Gastroesophageal sphincter (tissue), 4 donors: ENCODE measurements at places on chromosomes 2 and 18.

DNA sequence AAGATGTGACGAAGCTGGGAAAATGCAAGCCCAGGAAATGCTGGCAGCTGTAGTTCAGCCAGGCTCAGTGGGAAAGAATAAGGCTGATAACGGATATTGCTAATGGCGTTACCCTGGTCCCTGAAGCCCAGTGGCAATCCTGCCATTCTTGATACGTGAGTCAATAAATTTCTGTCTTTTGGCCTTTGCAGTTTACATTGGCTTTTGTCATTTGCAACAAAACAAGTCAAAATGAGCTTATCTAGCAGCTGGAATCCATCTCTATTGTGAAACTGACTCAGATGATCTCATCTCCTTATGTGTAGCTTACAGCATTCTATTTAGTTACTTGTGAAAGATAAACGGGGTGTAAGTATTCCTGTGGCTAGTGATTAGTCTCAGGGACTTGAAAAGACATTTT lies 43.8 kb downstream of the ARL6IP6 start:
- H3K27me3 ChIP-seq = no peaks in the 10 kb centered on the region
- no peaks in the 10 kb centered on the region for H3K4me1 ChIP-seq
- H3K4me3 ChIP-seq = no peak overlapping the region
- no peak overlapping the region for H3K27ac ChIP-seq
- peak; percentile 84 for ATAC-seq

- no peaks in the 10 kb centered on the region for H3K4me1 ChIP-seq
- ATAC-seq = no peak
- no peaks in the 10 kb centered on the region for H3K27me3 ChIP-seq
- H3K27ac ChIP-seq = no peak overlapping the region
- H3K4me3 ChIP-seq = no peak overlapping the region
Measured at GRCh38 chr2:178834086-178834485, 26.9 kb upstream of the TTN start.

DNA sequence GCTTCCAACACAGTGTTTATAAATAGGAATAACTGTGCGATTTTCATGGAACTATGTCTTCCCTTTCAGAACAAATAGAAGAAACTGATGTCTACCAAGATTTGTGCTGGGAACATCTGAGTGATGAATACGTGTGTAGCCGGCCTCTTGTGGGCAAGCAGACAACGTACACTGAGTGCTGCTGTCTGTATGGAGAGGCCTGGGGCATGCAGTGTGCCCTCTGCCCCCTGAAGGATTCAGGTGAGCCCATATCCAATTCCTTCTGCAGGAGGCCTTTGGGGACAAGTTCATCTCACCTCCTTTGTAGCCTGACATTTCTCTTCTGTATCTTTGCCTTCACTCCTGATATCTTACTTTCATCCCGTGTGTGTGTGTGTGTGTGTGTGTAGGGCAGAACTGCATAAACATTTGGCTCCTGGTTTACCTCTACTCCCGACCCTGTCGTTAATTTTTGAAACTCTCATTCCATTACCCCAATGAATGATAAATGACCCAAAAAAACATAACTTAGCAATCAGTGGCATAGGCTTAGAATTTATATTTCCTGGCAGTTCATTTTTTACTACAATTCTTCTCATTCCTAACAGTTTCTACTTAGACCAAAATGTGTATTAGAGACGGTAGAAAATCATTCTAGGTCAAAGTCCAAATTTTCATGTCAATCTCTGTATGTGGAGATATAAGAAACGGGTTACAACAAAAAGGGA lies 111.0 kb upstream of the RASGRP3 start:
- peaks cover 9% of the 10 kb centered on the region for H3K36me3 ChIP-seq
- H3K27me3 ChIP-seq = no peaks in the 10 kb centered on the region
- ATAC-seq = peak; percentile 16
- H3K27ac ChIP-seq = peak overlapping the region; percentile 84
- peaks cover 73% of the 10 kb centered on the region for H3K4me1 ChIP-seq

DNA sequence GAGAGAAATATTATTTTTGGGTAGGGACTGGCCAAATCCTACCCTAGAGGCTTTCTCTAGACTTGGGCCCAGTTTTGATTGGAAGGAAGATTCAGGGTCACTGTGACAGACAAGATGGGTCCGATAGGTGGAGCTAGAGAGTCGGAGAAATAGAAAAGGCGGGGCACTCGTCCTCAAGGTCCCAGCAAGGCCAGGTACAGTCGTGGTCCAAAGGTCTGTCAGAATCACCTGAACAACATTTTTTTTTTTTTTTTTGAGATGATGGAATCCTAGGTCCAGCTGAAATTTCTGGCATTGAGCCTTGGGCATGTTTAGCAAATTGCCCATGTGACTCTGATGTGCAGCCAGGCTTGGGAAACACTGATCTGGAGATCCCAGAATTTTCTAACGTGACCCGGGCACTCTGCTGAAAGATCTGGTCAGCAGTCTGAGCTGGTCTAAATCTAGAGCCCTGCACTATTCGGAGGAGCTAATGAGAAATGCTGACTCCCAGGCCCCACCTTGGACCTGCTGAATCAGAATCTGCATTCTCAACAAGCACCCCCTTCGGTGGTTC lies 23.0 kb upstream of the NTSR2 start:
- H3K4me3 ChIP-seq = no peak overlapping the region
- peaks cover 15% of the 10 kb centered on the region for H3K4me1 ChIP-seq
- no peak overlapping the region for H3K27ac ChIP-seq

DNA sequence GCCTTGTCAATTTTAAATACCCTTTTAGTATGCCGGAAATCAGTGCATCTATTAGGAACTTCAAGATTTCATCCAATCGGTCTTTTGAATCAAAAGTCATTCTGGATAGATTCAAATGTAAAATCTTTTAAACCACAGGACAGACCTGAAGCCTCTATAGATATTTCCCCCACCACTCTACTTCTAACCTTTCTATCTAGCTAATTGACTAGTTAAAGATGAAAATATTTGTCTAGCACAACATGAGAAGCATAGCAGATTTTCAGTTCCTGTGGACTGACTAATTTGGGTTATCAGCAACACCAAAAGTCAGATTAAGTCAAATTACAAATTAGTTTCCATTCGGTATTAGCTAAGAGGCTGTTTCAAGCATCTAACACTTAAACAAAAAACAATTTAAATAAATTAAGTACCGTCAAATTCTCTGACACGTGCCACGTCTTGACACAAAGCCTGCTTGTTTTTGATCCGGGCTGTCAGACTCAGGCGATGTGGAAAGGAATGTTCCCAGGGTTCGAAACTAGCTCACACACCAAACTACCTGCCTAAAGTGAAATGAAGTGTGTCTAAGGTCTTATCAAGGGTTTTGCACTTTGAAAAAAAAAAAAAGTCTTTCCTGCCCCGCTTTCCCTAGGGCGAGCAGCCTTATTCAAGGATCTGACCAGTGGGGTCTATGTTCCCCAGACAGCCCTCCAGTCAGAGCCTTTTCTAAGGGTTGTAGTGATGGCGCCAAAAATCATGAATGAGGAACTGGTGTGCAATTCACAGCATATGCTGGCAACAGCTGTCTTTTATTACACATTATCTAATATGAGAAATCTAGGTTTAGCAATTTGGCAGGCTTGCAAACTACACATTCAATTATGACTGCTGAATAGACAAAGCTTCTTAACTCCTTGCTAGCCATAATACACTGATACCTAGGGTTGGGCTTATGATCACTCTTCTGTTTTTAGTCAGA lies 4.7 kb downstream of the CYTIP start:
- no peak overlapping the region for H3K27ac ChIP-seq
- H3K4me1 ChIP-seq = no peaks in the 10 kb centered on the region
- H3K4me3 ChIP-seq = no peak overlapping the region

- no peaks in the 10 kb centered on the region for H3K27me3 ChIP-seq
- ATAC-seq = no peak
- H3K4me1 ChIP-seq = no peaks in the 10 kb centered on the region
- H3K4me3 ChIP-seq = no peak overlapping the region
Measured at GRCh38 chr2:44377486-44377885, 15.7 kb downstream of the CAMKMT start.

GRCh38 chr18:425106-425745 lies 75.3 kb downstream of the COLEC12 start:
- H3K27me3 ChIP-seq = no peaks in the 10 kb centered on the region
- no peaks in the 10 kb centered on the region for H3K36me3 ChIP-seq
- no peaks in the 10 kb centered on the region for H3K4me1 ChIP-seq

DNA sequence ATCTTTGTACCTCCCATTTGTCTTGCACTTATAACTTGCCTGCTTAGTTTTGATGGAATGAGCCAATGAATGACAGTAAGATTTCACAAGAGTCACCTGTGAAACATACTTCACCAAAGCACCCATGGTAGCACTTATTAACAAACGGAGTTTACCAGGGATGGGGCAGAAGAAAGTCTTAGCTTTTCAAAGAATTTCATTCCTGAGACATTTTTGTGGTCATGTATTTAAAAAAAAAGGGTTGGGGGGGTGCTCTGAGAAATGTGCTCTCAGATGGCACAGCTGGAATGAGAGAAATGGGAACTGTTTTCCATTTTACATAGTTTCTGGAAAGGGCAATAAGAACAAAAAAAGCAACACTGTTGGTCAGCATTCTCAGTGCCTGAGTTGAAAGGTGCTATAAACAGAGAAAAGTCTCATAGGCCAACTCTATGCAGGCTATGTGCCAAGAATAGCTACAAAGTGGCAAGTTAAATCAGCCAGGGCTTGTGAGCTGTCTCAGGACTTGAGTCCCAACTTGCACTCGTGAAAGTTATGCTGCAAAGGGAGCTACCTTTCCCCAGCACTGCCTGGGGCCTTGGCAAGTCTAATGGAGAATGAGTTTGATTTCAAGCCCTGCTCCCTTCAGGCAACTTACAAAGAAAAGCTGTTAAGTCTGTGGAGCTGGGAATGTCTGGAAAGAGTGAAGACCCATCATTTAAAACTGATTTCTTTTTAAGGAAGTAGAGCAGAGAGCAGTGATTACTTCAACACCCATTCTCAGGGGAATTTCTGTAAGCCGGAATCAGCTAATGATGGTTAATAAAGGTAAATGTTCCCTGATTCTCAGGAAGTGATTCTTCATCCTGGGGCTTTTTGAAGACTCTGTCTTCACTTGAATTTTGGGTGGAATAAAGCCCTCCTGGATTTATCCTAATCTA lies 170.6 kb downstream of the SLC8A1 start:
- no peaks in the 10 kb centered on the region for H3K36me3 ChIP-seq
- H3K27ac ChIP-seq = peak overlapping the region; percentile 93
- ATAC-seq = peak; percentile 56
- H3K4me3 ChIP-seq = no peak overlapping the region
- H3K4me1 ChIP-seq = peaks cover 6% of the 10 kb centered on the region

DNA sequence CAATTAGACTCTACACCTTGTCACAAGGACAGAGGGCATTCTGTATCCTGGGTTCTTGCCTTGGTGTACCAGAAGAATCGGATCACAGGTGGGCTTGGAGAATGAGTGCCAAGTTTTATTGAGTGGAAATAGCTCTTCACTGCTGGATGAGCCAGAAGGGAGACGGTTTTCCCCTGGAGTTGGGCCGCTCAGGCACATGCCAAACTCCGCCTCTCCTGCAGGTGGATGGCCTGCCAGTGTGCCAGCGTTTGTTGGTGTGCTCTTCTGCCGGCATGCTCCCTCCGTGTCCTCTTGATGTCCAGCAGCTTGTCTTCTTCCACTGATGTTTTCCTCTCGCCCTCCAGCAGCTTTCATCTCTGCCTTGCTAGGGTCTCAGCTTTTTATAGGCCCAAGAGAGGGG lies 115.5 kb upstream of the RAB27B start:
- H3K36me3 ChIP-seq = no peaks in the 10 kb centered on the region
- no peak overlapping the region for H3K27ac ChIP-seq
- H3K4me3 ChIP-seq = no peak overlapping the region
- no peaks in the 10 kb centered on the region for H3K4me1 ChIP-seq
- ATAC-seq = no peak
- H3K27me3 ChIP-seq = peaks cover 9% of the 10 kb centered on the region

- H3K4me1 ChIP-seq = no peaks in the 10 kb centered on the region
- ATAC-seq = no peak
- no peak overlapping the region for H3K27ac ChIP-seq
- H3K36me3 ChIP-seq = no peaks in the 10 kb centered on the region
- H3K4me3 ChIP-seq = no peak overlapping the region
Measured at GRCh38 chr18:28287146-28287545, 110.2 kb upstream of the CDH2 start.

DNA sequence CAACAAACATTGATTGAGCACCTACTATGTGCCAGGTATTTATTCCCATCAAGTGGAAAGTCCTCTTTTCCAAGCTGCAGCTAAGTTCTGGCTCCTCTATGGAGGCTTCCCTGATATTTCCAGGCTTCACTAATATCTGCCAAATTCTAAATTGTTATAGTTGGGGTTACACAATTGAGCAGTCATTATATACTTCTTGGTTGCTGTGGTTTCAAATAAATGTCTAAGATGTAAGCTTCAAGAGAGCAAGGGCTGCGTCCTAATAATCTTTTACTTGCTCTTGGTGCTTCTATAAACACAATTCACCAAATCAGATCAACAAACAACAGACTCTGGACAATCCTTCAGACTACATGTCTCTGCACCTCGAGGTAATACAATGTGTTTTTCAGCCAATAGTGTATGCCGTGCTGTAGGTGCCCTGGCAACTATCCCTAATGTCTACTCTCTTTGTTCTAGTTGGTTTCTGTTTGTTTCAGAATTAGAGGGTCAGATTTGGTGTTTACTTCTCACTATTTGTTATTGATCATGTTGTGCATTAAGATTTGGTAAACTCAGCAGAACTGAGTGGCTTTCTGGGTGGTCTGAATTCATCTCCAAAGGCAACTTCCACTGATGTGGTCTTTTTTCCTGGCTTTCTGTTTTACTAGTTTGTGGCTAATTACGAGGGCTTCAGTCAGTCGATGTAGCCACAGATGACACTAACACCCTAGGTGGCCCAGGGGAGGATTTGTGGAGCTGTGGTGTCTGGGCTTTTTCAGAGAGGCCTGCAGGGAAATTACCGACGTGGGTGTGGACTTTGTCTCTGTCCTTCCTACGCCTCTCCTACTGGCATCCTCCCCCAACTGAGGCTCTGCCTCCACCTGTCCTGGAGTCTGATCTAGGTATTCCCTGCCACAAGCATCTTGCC lies 50.4 kb downstream of the CDCA7 start:
- H3K4me1 ChIP-seq = peaks cover 21% of the 10 kb centered on the region
- no peaks in the 10 kb centered on the region for H3K36me3 ChIP-seq
- H3K4me3 ChIP-seq = no peak overlapping the region
- H3K27me3 ChIP-seq = peaks cover 69% of the 10 kb centered on the region
- ATAC-seq = no peak

DNA sequence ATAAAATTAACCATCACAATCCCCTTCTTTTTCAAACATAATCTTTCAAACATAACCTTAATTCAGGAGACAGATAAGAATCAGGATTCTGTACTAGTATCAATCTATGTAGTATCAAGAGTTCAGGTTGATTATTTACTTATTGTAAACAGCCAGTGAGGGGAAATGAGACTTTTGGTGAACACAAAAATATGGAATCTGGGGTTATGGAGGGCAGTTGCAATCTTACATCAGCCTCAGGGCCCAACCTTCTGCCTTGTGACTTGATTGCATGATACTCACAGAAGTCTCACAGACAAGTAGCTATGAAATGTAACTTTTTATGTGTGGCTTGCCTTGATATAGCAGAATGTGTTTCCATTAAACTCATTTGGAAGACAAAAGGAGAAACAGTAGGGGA lies 262.7 kb upstream of the THSD7B start:
- H3K27me3 ChIP-seq = no peaks in the 10 kb centered on the region
- no peaks in the 10 kb centered on the region for H3K36me3 ChIP-seq
- no peak overlapping the region for H3K27ac ChIP-seq
- H3K4me3 ChIP-seq = no peak overlapping the region
- no peak for ATAC-seq
